ENCODE measurements at places on chromosomes 3 and 15.

GRCh38 chr3:6262010-6262409 lies 598.9 kb upstream of the GRM7 start:
- DNase-seq, result no peak

DNA sequence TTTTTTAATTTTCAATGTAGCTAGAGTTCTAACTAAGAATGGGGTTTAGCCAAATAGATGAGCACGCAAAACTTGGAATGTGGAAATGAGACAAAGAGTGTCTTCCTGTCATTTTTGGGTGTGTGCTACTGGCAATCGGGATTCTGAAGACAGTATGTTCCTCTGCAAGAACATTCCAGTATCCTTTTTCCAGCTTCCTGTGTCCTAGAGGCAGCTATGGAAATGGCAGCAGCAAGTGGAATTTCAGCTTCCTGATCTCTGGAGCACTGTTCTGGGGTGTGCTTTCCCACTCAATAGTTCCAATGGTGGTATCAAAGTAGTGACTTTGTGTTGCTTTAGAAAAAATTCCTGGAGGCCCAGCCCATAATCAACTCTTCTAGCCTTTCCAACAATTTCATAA lies 642.9 kb upstream of the KCNMB2 start:
- DNase-seq, result no peak

GRCh38 chr3:145959457-145960088 lies 201.4 kb downstream of the PLOD2 start:
- DNase-seq, result no peak

DNA sequence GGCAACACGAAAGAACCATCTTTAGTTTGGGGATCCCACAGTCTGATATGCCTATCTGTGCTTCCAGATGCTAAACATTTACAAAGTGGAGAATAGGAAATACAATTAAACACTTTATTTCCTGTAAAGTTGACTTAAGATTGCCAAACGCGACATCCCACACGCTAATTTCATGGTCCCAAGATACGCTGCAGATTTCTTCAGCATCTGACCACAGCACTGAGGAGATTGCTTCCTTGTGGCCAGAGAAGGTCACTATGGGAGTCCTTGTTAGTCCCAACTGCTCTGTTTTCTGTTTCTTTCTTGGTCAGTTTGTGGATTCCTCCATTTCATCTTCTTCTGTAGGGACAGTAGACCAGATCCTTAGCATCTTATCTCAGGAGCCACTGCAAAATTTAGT lies 43.3 kb downstream of the ASB7 start:
- no peak for DNase-seq

GRCh38 chr3:151201051-151201730 lies 1.8 kb downstream of the GPR171 start:
- DNase-seq, result no peak

GRCh38 chr3:54447427-54447826 lies 325.1 kb downstream of the CACNA2D3 start:
- no peak for DNase-seq
